ENCODE measurements at places on chromosomes 11 and 22. TPM values are rescaled to one million over a fixed set of nuclear protein-coding genes. Genes with fewer than 3 reads are reported as not detected.

The KRTAP5-8 gene
- 0.36 TPM for total RNA-seq

The UBQLN3 gene
- under 0.01 TPM for total RNA-seq

The DRD2 gene
- total RNA-seq, result not detected

The SCN3B gene
- under 0.01 TPM for total RNA-seq

The MRGPRF gene
- total RNA-seq, result 41.5 TPM

The WEE1 gene
- total RNA-seq, result 32.2 TPM

The MYOD1 gene
- not detected for total RNA-seq

The PKDREJ gene
- total RNA-seq, result not detected

The DERL3 gene
- total RNA-seq, result 0.36 TPM

The OR4D5 gene
- total RNA-seq, result not detected

The JAM3 gene
- total RNA-seq, result 57.5 TPM

The OR8D1 gene
- not detected for total RNA-seq

The STARD10 gene
- total RNA-seq, result 25.3 TPM

The P2RY6 gene
- total RNA-seq, result 0.72 TPM

The CACNA1I gene
- total RNA-seq, result under 0.01 TPM

The TNRC6B gene
- 33.9 TPM for total RNA-seq
